NCI-H1417 treated with DMSO at 0.1 percent for 48 hours (cell line): ENCODE measurements at places on chromosomes 5 and 9.

GRCh38 chr9:116452634-116453033 is 234.5 kb upstream of the TRIM32 start:
- DNase-seq: no peak

- no peak for DNase-seq
Measured at GRCh38 chr5:154603011-154603410, 125.0 kb upstream of the HAND1 start.

DNA sequence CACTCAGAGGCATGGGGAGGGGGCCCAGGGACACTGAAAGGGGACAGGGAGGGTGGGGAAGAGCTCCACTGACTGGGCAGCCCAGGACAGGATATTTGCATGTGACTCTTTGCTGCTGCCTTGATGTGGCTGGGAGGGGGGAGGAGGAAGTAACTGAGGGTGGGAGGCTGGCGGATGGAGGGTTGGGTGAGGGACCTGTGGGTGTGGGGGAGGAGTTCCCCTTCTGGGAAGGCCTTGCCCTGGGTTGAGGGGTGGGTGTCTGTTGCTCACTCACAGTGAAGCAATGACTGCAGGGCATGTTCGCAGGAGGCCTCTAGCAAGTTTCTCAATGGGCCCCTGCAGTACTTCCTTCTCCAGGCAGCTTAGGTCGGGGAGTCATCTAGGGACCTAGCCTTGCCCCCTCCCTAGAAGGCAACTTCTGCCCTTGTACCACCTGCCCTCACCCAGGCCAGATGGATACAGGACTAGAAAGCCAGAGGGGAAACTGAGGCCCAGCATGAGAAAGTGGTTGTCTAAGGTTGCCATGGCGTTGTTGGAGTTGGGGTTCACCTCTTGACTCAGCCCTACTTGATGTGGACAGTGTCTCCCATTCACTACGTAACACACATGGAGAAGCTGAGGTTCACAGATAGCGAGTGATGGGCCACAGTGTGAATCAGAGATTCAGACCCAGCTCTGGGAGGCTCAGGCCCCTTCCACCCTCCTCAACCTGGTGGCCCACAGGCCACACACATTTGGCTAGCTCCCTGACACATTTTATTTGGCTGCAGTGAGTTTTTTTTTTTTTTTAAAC is 3.0 kb downstream of the GRK6 start:
- no peak for DNase-seq

- DNase-seq: no peak
Measured at GRCh38 chr9:81293651-81294050, 395.7 kb downstream of the TLE1 start.

DNA sequence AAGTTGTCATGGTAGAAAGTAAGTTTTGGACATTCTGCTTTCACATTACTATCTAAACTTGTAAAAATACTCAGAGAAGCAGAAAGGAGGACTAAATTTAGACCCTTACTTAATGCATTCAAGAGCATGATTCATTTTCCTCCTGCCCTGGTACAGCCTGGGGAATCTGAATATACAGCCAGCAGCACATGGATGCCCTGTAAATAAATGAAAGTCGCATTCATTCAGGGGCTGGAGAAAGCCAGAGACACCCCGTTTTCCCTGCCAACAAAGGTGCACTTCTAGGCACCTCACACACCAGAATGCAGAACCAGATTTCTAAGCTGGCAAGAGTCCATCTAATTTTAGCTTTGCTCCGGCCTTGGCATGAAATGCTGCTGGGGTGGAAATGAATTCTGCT is 172.7 kb upstream of the KLF9 start:
- DNase-seq: no peak

DNA sequence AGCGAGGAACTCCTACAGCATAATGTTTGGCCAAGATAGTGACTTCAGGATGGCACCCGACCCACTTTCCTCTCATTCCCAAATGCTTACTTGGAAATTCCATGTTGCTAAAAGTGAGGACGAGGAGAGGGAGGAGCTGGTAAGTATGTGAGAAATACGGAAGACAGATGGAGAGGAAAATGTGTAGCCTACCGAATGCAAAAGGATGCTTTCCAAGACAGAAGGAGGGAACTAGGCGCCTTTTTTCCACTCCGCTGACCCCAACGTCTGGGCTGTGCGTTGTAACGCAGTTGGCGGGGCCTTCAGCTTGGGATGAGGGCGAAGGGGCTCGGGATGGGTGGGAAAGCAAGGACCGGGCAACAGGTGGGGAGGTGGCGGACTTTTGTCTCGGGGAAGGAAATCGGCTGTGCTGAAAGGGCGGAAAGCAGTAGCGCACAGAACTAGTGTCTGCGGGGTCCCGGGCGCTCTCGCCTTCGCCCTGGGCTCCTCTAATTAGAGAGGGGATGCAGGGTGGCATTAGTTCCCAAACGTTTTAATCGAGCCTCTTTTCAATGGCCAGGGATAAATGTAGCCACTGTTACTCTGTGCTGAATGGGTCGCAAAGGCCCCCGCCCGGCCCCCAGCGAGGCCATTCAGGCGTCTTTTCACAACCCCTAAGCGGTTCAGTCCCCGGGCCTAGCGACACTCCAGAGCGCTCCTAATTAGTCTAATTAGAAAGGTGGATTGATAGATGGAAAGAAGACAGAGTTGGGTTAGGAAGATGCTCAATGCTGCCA is 12.6 kb downstream of the FOXD1 start:
- DNase-seq: no peak

GRCh38 chr9:95864852-95865580 is 10.5 kb upstream of the ERCC6L2 start:
- no peak for DNase-seq

DNA sequence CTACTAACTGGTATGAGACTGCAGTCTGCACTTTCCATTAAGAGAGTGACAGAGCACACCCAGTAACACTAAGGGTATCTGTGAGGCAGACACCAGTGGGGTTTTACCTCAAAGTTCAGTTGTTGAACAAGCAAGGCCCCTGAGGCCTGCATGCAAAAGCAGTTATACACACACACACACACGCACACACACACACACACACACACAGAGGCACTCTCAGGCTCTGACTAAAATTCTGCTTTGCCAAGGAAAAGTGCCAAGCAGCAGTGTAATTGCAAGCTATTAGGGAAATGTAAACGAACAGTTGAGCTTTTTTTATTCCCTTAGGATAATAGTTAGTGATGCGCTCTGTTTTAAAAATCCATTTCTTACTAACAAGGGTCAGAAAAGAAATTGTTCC is 377.1 kb downstream of the SPOCK1 start:
- DNase-seq: no peak
